Activated CD4-positive, alpha-beta T cell treated with anti-CD3 and anti-CD28 coated beads for 4 hours (primary cell): ENCODE measurements at places on chromosomes 6 and 20.

DNA sequence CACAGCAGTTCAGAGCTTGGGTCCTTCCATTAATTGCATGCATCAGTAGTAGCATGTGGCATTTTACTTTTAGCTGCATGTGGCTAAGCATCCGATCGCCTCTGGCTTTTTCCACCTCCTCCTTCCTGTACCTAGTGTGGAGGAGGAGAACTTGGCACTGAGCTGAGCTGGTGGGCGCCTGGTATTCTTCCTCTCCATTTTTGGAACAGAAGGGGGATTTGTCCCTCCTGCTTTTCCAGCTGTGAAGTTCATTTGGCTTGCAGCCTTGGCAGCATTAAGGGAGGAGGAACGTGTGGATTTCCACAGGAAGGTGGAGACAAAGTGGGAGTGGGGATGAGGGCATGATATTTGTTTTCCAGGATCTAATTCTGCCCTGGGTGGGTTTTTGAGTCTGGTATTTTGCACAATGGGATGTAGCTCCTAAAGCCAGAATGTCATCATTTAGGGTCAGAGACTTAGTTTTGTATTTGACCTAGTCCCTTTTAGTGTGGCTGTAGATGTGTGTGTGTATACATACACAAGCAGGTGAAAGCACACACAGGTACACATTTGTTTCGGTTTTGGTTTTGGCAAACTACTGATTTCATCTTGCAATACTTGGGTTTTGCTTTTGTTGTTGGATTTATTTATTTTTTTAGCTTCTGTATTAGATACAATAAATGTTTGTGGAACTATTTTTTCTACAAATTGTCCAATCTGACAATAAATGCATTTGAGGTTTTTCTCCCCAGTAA is 90.0 kb downstream of the SASH1 start:
- no peak for DNase-seq

GRCh38 chr6:141988954-141989705 is 143.6 kb upstream of the GJE1 start:
- DNase-seq = no peak

DNA sequence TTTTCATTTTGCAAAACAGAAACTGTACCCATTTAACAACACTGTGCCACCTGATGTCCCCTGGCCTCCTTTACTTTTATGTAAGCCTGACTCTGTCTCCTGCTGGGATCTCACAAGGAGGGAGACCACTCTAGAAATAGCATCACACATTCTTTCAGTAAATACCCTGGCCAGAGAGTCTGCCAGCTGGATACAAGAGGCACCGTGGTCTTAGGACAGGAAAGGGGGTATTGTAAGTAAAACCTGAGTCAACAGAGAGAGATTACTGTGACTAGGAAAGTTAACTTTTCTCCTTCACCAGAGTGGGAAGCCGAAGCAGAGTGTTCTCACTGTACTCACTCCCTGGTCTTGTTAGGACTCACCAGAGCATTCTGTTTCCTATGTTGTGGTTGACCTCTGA is 27.8 kb downstream of the CMTR1 start:
- no peak for DNase-seq

DNA sequence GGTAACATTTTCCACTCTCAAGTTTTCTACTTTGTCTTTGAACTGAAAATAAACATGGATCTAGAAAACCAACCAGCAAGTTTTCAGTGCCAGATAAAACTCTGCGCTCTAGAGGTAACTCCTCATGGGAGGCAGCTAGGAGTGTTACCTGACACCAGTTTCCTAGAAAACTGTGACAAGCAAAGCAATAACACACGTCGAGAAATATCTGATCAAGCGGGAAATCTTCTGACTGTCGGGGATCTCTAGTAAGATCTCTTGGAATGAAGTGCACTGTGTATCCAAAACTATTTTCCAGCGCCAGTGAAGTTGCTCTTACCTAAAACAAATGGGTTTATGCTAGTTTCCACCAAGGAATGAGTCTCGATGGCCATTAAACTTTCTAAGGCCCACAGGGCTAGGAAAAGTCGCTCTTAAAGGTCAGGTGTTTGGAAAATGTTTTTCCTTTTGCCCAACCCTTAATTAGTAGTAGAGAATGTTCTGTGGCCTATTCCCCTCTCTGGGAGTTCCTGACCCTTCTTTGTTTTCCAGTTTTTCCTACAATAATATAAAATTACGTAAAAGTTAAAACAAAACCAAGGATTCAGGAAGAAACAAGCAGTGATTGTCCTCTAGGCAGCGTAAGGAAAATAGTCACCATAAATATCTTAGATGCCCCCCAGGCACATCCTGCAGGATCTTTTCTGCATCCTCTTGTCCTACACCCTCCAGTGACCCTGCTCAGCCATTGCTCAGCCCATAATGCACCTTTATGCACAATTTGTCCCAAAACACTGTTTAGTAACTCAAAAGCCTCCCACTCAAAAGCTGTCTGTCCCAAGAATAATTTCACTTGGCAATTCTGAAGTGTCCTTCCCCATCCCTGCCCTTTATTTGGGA is 137.7 kb upstream of the AKAP12 start:
- DNase-seq = no peak

GRCh38 chr20:15289337-15289736 is 951.9 kb upstream of the FLRT3 start:
- no peak for DNase-seq

GRCh38 chr6:73699676-73700459 is 3.9 kb downstream of the CD109 start:
- no peak for DNase-seq

- DNase-seq = no peak
Measured at GRCh38 chr6:128903715-128904114, 20.8 kb downstream of the LAMA2 start.

DNA sequence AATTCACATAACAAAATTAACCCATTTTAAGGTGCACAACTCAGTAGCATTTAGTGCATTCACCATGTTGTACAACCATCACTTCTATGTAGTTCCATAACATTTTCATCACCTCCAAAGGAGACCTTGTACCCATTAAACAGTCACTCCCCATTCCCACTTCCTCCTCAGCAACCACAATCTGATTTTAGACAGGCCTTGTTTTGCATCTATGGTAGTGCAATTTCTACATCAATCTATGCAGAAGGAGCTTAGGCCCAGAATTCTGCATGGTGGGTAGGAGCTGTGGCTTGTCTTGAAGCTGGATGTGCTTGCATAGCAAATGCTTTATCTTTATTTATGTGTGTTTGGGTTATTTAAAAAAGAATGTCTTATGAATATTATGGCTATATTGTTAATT is 13.5 kb upstream of the HLA-DQA1 start:
- DNase-seq = no peak

DNA sequence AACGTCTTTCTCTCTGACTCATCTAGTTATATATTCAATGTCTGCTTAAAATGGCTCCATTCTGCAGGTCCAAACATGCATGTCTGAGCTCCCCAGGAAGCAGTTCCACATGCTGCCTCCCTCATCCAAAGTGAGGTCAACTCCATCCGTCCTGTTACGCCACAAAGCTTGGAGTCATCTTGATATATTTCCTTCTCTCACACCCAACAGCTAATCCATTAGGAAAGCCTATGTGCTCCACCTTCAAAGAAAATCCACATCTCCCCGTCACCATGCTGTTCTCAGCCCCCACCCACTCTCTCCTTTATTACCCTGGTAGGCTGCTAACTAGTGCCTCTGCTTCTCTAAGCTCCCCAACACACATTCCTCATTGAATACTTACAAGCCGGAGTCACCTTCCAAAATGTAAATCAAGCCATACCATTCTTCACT is 130.2 kb upstream of the SYNDIG1 start:
- DNase-seq = no peak

DNA sequence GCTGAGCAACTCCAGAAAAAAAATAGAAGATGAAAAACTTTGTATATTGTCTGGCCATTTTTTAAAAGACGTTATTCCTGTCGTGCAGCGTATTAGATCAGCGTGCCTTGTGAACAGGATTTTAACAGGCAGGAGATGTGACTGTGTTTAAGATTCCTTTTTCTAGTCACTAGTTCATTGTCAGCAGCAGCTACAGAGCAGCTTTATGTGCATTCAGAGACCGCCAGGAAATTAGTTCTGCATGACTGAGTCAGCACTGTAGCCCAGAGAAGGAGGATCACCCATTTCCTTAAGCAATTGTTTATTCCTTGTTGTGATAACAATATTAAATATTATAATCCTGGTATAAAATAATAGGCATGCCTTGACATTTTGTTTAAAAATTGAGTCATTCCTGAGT is 75.4 kb upstream of the ADGRB3 start:
- DNase-seq = no peak

DNA sequence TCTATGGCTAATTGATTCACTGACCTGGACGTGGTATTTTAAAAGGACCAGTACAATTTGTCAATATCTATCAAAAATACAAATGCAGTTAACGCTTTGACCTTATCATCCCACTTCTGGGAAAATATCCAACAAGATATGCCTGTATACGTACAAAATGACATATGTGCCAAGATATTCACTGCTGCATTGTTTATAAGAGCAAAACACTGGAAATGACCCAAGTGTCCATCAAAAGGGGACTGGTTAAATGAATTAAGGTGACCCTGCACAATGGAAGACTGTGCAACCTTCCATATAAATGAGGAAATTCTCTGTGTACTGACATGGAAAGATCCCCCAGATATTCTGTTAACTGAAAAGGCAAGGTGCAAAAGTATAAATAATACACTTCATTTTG is 13.9 kb downstream of the TRAM2 start:
- no peak for DNase-seq

DNA sequence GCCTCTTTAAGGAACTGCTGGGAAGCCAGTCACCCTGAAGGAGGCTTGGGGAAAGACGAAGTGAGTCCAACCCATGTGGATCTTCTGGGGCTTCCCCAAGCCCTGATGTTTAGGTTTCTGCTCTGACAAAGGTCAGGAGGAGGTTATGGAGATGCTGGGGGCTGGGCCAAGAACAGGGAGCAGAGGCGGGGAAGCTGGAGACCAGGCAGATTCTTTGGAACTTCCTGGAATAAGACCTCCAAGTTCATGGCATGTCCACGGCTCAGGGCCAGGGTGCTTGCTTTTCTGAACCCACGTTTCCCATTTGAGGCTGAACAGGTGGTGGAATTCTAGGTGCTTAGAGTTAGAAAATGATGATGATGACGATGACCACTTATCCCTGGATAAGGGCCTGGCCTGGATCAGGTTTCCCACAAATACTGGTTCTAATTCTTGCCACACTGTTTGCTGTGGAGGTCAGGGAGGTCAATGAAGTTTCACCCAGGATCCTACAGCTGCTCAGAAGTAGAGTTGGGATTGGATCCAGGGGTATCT is 30.0 kb upstream of the TGM2 start:
- DNase-seq = no peak

- DNase-seq = peak; percentile 65
Measured at GRCh38 chr6:139373154-139373927, 1.1 kb downstream of the CITED2 start.

DNA sequence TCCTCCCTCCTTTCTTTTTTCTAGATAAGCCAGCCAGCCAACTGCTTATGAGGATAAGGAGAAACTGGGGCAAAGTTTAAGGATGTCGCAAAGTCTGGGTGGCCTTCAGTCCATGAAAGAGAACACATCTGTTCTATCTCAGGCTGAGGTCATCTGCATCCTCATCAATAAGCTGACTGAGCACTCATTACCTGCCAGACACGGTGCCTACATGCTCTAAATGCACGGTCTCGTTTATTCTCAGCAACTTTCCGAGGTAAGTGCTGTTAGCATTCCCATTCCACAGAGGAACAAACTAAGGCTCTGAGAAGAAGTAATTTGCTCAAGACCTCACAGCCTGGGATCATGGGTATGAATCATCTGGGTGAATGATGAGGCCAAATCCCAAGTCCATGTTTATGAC is 133.1 kb downstream of the BCAS1 start:
- DNase-seq = no peak

DNA sequence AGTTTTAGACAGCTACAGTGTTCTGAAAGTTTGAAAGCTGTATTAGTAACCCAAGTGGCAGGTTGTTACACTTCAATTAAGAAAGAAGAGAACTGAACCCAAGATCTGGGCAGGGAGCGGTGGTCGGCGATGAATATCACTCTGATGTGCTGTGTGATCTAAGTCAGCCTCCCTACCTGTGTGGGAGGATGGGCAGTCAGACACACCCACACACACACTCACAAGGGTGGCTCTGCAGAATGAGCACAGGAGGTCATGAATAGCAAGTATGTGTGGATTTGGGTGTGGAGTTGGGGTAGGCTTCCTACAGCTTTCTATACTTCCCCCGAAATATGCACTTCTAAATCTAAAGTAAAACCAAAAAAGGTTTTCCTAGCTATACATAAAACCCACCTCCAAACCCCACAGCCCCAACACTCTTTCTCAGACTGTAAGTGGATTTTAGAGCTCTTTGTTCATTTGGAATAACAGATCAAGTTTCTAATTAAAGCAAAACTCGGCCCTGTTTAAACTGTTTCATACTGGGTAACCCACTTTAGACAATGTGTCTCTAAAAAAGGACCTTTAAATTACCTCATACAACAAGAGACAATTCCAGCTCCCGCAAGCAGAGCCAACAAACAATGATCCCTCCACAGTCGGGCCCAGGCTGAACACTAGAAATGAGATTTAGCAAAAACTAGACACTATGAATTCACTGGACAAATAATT is 19.4 kb downstream of the TNFRSF21 start:
- DNase-seq = no peak

DNA sequence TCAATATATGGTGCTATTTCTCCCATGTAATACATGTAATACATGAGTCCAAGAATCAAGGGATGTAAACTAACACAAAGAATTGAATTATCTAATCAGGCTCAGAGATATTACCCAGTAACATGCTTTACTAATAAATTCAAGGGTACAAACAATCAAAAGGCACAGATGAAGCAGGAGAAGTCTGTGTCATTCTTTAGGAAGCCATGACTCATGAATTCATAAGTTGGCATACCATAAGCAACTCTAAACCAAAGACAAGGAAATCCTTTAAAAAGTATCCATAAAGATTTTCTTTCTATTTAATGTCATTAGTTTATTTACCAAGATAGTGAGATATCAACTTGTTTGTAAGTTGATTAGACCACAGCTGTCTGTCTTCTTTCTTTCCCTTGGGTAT is 446.0 kb upstream of the IMPG1 start:
- no peak for DNase-seq

DNA sequence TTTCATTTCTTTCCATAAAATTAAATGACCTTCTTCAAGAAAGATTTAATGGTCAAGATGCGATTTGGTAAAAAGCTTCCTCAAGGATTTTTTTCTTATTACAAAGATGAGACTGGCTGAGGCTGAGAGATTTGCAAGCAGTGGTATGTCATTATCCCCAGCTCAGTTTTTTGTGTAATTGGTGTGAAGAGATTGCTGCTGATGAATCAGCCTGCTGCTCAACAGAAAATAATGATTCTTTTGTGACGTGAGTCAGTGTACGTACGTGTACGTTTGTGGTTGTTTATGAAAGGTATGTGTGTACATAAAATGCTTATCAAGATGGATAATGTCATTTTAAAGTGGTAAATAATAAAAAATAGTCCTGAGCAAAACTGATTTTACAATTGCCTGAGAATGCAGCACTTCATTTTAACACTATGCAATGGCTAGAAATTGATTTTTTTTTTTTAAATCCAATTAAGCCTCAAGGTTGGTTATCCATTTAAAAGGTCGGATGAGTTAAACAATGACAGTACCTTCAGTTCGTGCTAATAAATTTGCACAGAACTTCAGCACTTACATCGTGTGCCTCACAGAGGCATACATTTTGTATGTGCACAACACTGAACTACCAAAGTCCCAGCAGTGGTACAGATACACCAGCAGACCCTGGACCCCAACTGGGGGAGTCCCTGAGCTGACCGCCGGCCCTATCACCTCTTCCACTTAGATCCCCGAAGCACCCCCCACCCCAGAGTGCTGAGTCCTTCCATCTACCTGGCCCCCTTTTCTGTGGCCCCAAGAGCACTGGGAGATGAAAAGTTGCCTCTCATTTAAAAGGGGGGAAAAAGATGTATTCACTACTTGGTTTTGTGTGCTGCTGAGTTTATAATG is 9.7 kb upstream of the NPEPL1 start:
- DNase-seq = no peak
